Lower lobe of right lung (tissue), 2 donors: ENCODE measurements at places on chromosomes 16 and 17.

DNA sequence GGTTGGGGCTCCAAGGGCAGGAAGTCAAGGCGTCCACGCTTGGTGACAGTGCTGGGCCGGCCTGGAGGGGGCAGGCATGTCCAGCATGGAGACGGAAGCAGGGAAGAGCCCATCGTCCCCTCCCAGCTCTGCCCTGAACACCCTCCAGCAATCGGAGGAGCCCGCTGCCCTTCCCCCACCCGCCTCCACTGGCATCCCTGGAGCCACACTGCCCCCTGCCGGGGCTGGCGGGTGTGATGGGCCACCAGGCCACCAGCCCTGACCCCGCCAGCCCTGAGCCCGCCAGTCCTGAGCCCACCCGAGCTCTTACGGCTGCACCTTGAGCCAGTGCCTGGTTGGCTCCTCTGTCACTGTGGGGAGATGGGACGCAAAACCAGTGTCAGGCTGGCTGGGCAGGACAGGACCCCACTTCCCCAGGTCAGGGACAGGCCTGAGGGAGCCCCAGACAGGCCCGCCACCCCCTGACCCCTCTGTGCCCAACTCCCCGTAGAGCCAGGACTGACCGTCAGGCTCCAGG, 4.1 kb upstream of the CDH15 start:
- DNase-seq, result peak; percentile 91

- DNase-seq, result no peak
Measured at GRCh38 chr17:44970136-44970741, 2.1 kb upstream of the C1QL1 start.

GRCh38 chr17:8946476-8946875, 19.0 kb downstream of the PIK3R5 start:
- DNase-seq, result no peak

GRCh38 chr16:18003033-18003432, 333.5 kb downstream of the NPIPA8 start:
- no peak for DNase-seq

GRCh38 chr17:76657505-76658241, 14.1 kb upstream of the ST6GALNAC1 start:
- DNase-seq, result no peak

DNA sequence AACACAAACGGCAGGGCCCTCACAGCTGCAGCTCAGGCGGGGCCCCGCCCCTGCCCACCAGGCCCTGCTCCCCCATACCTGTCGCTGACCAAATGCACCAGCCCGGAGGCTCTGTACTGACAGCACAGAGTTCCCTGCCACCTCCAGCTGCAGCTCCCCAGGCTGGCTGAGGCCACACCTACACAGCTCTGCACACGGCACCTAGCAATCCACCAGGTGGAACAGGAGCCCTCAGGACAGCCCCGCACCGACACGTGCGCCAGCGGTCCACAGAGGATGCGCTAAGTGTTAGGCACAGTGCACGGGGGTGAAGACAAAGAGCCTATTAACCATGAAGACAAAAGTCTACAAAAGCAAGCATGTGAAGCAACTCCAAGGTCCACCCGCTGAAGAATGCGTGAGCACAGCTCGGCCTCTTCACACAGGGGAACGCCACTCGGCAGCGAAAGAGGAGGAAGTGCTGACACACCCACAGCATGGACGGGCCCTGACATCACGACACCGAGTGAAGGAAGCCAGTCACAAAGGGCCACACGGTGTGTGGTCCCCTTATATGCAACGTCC, 5.4 kb downstream of the ZCCHC14 start:
- DNase-seq, result peak; percentile 77

DNA sequence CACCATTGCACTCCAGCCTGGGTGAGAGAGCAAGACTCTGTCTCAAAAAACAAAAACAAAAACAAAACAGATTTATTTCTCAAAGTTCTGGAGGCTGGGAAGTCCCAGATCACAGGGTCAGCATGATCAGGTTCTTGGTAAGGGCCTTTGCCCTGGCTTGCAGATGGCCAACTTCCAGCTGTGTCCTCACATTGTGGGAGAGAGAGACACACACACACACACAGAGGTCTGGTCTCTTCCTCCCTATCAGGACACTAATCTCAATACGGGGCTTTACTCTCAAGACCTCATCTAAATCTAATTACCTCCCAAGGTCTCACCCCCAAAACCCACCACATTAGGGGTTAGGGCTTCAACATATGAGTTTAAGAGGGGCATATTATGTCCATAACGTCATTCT, 26.4 kb upstream of the TAOK1 start:
- no peak for DNase-seq

- DNase-seq, result no peak
Measured at GRCh38 chr17:45896803-45897693, 2.7 kb downstream of the MAPT start.

DNA sequence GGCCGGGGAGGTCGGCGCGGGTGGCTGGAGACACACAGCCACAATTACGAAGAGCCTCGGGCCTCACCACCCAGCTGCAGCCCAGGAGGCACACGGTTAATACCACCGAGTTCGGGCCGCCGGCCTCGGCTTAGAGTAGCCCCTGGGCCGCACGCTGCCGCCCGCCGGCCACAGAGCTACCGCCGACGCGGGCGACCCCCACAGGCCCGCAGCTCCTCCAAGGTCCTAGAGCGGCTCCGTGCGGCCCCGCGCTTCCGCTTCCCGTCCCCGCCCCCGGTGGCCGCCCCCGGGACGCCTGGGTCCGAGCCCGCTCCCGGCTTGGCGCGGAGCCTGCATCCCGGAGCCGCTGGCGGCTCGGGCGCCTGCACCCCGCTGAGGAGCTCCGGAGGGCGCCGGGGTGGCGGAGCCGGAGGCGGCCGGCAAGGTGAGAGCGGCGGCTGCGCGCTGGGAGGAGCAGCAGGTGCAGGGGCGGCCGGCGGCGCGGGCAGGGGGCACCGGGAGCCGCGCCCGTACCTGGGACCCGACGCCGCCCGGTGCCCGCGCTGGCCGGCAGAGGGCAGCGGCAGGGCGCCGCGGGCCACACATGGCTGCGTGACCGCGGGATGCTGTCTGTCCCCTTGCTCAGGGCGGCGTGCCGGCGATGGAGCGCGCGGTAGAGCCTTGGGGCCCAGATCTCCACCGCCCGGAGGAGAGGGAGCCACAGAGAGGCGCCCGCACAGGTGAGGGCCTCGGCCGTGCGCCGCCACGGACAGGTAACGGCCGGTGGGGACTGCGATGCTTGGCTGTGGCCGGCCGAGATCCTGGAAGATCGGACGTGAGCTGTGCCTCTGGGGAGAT, at the start of gene ZNF48:
Gene ZNF48, plus strand, starts transcription at position 266 of the 837 bp plus-strand sequence. Its CDS starts 375 bp downstream, at position 641.
- peak; percentile 92 for DNase-seq

DNA sequence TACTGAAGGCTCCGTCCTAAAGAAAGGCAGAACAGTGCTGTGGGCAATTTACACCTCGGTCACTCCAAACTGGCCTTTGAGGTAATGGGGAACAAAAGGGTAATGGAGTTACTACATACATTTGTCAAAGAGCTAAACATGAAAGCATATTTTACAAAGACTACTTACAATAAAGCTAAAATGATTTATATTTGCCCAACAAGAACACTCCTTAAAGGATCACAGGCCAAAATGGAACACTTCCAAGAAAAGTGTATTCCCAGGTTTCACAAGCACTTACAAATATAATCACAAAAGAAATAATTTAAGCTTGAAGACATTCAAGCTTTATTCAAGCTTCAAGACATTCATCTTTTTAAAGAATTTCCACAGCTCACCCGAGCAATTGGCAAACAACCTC, 29.3 kb downstream of the C17orf67 start:
- DNase-seq, result no peak

DNA sequence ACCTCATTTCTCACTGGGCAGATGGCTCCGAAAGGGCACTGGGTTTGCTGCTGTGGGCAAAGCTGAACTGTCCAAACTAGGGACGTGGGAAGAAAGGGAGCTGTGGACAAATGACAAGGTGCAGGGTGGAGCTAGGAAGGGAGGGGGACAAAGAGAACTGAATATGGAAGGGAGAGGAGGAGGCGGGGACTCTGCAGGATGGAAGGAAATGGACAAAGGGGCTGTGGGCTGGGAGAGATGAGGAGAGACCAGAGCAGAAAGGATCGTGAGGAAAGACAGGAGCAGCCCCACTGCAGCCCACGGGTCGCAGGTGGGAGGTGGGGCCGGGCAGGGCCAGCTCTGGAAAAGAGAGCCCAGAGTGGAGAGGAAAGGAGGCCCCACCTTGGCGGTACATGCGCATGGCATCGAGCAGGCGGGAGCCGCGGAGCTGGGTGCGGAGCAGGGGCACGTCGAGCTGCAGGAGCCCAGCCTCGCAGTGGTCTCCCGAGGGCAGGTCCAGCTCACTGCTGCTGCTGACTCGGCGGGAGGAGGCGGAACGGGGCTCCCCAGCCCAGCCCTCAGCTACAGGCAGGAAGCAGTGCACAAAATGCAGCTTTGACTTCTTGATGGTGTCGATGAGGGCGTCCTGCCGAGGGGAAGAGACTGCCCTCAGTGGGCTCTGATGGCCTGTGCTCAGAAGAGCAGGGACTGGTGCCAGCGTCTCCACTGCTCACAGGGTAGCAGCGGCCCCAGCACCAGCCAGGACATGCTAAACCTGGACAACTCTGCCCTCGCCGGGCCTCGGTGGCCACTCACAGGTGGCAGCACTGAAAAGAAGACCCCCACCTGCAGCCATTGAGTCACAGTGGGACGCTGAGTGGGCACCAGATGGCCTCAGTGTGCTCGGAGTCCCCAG, 66.8 kb downstream of the PIPOX start:
- DNase-seq, result no peak

DNA sequence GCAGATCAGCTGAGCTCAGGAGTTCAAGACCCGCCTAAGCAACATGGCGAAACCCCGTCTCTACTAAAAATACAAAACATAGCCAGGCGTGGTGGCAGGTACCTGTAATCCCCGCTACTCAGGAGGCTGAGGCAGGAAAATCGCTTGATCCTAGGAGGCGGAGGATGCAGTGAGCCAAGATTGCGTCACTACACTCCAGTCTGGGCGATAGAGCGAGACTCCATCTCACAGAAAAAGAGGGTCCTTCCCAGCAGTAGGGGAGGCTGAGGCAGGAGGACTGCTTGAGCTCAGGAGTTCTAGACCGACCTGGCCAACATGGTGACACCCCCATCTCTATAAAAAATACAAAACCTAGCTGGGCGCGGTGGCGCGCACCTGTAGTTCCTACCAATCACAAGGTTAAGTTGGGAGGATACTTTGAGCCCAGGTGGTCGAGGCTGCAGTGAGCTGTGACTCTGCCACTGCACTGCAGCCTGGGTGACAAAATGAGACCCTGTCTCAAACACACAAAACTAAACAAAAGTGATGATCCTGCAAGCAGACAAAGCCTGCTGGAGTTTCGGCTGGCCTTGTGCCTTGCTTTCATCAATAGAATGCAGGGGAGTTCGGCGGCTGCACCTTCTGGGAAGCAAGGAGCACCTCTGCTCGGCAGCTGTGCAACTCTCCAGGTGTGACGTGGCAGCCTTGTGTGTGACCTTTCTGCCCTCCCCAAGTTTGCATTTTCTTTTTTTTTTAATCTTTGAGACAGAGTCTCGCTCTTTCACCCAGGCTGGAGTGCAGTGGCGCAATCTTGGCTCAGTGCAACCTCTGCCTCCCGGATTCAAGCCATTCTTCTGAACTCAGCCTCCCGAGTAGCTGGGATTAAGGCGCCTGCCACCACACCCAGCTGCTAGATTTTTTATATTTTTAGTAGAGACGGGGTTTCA, 12.4 kb upstream of the YWHAE start:
- peak; percentile 70 for DNase-seq

- peak; percentile 65 for DNase-seq
Measured at GRCh38 chr17:68089881-68090280, 54.3 kb downstream of the KPNA2 start.

GRCh38 chr16:51154271-51155171, 3.5 kb upstream of the SALL1 start:
- DNase-seq, result no peak
